ENCODE measurements at places on chromosomes 4 and X. TPM values are rescaled to one million over a fixed set of nuclear protein-coding genes. Genes with fewer than 3 reads are reported as not detected.

Gene MAGEA12
- not detected for polyA plus RNA-seq

Gene ARSD
- polyA plus RNA-seq = 51.4 TPM

GRCh38 chr4:143411527-143412419 is 75.1 kb downstream of the GAB1 start:
- DNase-seq = no peak

DNA sequence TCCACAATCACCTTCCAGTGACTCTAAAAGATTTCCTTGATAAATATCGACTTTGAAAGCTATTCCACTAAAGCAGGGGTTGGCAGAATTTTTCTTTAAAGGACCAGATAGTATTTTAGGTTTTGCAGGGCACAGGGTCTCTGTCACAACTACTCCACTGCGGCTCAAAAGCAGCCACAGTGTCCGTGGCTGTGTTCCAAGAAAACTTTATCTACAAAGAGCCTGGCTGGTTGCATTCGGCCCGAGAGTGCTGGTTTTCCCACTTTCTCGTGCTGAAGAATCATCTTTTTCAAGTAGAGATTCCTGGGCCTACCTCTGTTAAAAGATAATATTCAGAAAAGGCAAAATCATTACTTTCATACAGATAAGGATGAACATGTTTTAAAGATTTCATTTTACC is 55.6 kb downstream of the TSPAN7 start:
- DNase-seq = no peak

- DNase-seq = no peak
Observed at GRCh38 chrX:135522132-135522530, 1.7 kb downstream of the INTS6L start.

Gene FAM47A
- not detected for polyA plus RNA-seq

Gene TMPRSS11F
- not detected for polyA plus RNA-seq

- no peak for DNase-seq
Observed at GRCh38 chr4:88413801-88414200, 35.1 kb downstream of the HERC6 start.

GRCh38 chrX:100819534-100819836 is 706 bp upstream of the CSTF2 start:
- no peak for DNase-seq

DNA sequence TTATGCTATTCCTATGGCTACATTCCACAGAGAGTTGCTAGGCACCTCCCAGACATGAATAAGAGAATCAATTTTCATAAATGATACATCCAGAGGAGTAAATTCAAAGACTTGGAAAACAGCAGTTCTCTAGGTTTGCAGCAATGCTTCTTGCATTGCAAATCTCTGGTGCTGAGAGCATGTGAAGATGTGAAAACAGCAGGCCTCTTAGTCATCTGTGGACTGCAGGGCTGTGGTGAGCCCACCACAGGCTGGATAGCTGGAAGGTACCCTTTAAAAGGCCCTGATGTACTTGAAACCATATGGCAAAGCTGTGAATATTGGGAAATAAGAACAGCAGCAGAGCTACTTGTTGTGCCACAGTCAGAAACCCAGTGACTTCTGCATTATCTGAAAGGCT is 2135.9 kb downstream of the ARAP2 start:
- no peak for DNase-seq

DNA sequence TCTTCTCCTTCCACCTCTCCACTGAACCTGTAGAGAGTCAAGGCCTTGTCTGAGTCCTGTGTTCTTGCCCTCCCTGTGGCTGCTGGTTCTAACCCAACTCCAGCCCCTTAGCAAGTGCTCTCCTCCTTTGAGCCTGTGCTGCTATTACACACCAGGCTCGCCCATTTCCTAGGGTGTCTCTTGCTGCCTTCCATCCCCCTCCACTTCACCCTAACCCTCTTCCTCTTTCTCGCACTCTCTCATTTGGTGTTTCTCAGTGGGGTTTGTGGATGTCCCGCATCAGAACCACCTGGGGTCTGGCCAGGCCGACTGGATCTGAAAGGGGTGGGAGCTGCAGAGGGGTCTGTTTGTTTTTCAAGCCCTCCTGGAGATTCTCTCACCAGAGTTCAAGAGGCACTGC is 156.7 kb downstream of the SPRY1 start:
- no peak for DNase-seq

Gene CMC4
- polyA plus RNA-seq = 10.1 TPM

- no peak for DNase-seq
Observed at GRCh38 chr4:3421470-3421869, 20.3 kb upstream of the HGFAC start.

GRCh38 chr4:1887052-1887451 is 15.9 kb downstream of the NSD2 start:
- no peak for DNase-seq

Gene BCLAF3
- 13.8 TPM for polyA plus RNA-seq

Gene VEGFC
- polyA plus RNA-seq = 21.2 TPM

Data from right renal pelvis (tissue), 4 donors.